ENCODE measurements at places on chromosomes 12 and 14.
A peak's percentile ranks its signal among the peaks of the same experiment; 100 is the strongest.

- no peak for DNase-seq
Measured at GRCh38 chr12:56991319-56992246, 14.8 kb downstream of the ZBTB39 start.

GRCh38 chr12:112374166-112374740 is 8.0 kb downstream of the HECTD4 start:
- DNase-seq = no peak

DNA sequence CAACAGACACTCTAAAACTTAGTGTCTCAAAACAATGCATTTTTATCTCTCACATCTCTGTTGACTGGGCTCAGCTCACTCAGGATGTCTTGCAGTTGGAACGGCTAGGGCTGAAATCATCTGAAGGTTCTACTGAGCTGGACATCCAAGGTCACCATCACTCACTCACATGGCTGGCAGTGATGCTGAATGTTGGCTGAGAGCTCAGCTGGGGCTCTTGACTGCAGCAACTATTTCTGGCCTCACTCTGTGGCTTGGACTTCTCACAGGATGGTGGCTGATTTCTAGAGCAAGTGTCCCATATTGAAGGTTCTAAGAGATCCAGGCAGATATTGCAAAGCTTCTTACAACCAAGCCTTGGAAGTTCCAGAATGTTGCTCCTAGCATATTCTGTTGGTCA is 166.5 kb downstream of the ZFP36L1 start:
- no peak for DNase-seq

- DNase-seq = no peak
Measured at GRCh38 chr12:94831081-94831751, 172.3 kb downstream of the NDUFA12 start.

- DNase-seq = no peak
Measured at GRCh38 chr12:11081987-11082386, 10.1 kb downstream of the TAS2R43 start.

DNA sequence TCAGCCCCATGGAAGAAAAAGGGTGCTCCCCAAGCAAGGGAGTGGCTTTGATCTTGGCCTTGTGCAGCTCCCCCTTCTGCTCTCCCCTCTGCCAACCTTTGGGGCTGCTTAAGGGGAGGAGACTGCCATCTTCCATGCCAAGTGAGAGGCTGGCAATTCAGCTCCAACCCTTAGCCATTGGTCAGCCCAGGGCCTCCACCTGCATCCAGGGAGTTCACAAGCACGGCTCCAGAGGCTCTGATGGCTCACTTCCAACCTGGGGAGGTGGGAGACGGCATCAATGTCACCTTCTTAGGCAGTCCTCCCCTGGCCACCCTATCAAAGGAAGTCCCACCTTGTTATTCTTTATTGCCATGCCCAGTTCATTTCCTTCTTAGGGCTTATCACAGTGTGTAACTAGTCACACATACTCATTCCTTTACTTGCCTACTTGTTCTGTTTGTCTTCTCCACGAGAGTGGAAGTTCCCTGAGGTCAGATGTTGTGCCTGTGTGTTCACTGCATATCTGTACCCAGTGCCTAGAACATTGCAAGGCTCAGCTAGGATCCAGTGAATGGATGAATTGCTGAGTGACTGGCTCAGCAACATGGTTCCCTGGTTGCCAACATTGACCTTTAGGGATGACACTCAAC is 5.0 kb downstream of the HDAC7 start:
- no peak for DNase-seq

DNA sequence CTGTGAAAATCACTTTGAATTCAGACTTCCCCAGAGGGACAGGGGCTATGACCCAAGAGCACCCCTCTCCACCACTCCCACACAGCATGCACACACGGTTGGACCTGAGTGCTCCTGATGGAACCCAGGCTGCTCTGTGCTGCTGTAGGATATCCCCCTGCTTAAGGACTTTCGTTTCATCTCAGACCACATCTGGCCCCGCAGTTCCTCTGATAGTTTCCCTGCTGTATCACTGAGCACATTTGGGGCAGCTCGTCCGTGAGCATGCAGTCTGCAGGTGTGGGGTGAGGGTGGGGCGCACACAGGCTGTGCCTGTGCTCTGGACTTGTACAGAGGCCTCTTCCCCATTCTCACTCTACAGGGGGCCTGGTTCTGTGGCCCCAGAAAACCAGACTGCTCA is 345.2 kb upstream of the FKBP4 start:
- no peak for DNase-seq

GRCh38 chr14:54312166-54312801 is 84.5 kb upstream of the CDKN3 start:
- peak; percentile 41 for DNase-seq

GRCh38 chr12:67909681-67910080 is 79.6 kb upstream of the IFNG-AS1 start:
- no peak for DNase-seq

DNA sequence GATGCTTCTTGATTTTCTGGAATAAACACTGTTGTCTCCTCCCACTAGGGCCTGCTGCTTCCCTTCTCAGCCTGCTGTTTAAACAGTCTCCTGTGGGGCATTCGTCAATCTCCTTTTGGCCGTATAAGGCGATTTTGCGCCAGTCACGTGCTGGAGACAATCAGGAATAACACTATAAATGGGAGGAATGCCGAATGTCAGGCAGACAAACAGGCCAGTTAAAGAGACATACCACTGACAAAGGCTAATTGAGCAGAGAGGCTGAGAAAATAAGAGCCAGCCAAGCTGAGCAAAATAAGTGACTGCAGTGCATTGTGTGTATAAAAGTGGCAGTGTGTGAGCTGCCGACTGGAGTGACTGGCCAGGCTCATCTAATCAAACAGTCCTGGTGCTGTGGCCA is 23.3 kb downstream of the DMAC2L start:
- DNase-seq = no peak

DNA sequence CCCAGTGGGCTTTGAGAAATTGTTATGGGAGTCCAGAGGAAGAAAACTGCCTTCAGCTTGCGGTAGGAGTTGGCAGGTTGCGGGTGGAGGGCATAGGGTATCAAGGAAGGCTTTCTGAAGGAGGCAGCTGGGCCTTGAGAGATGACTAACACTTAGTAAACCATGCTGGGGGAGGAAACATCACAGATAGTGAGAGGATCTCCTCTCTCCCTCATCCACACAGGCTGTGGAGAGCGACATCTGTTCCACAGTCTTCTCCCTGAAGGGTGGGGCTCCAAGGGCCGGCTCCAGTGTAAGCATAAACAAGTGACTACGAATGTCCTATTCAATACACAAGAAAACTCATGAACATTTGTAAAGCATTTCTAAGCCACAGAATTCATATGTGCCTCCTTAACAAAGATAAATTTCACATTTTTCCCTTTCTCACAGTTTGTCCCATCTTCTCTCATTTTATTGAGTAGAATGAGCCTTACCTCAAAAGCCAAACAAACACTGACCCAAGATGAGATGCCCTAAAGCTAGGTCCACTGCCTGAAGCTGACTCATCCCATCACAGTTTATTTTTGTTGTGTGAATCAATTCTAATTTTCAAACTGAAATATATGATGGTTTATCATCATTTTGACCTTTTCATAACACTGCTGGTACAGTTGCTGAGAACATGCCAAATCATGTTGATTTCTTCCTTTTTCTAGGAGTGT is 227.9 kb downstream of the SLC25A21 start:
- DNase-seq = no peak

GRCh38 chr12:96448300-96448699 is 41.1 kb upstream of the CFAP54 start:
- DNase-seq = no peak

GRCh38 chr12:83818881-83819280 is 1093.7 kb downstream of the SLC6A15 start:
- no peak for DNase-seq

DNA sequence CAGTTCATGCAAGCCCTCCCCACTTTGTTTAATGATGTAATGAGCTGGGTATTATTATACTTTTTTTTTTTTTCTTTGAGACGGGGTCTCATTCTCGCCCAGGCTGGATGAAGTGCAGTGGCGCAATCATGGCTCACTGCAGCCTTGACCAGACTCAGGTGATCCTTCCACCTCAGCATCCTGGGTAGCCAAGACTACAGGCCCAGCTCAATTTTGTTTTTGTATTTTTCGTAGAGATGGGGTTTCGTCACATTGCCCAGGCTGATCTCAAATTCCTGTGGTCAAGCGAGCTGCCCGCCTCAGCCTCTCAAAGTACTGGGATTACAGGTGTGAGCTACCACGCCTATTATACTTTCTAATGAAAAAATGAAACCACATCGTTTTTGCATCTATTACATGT is 4.5 kb upstream of the DCAF11 start:
- no peak for DNase-seq

- no peak for DNase-seq
Measured at GRCh38 chr14:100791348-100791735, 34.6 kb upstream of the MEG3 start.

DNA sequence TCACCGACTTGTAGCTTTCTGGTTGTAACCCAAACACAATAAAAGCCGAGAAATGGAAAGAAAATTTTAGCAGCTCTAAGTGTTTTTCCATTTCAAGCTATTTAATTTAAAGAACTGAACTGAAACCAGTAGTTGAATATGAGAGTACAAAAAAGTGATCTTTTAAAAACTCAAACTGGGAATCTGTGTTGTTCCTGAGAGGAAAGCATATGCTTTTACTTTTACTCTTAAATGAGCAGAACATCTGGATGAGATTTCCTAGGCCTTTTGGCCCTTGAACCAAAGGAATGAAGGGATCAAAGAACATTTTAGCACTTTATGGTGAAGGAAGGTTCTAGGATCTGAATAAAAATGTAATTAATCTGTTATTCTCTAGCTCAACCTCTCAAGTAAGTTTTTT is 1.3 kb downstream of the KERA start:
- no peak for DNase-seq

- DNase-seq = no peak
Measured at GRCh38 chr12:25321772-25322171, 71.0 kb upstream of the KRAS start.

- no peak for DNase-seq
Measured at GRCh38 chr12:84408936-84409335, 503.7 kb downstream of the SLC6A15 start.

- no peak for DNase-seq
Measured at GRCh38 chr14:53231171-53231570, 78.0 kb upstream of the DDHD1 start.

- DNase-seq = no peak
Measured at GRCh38 chr12:118336123-118336522, 36.6 kb downstream of the TAOK3 start.

DNA sequence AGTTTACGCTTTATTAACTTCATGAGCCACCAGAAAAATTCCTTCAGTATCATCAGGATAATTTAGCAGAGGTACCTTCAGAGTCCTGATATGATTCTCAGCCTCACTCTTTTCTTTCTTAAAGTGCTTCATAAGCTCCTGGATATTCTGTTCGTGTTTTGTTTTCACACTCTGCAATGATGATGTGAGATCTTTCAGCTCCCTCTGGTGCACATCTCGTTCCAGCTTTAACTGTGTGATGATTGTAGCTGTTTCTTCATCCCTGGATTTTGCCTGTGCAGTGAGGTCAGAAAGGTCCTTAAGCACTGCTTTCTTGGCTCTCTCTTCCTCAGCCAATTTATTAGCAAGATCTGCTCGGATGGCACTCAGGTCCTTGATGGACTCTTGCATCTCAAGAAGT is 156.7 kb downstream of the CEP128 start:
- no peak for DNase-seq

- DNase-seq = no peak
Measured at GRCh38 chr12:46517579-46517962, 145.0 kb upstream of the SLC38A2 start.

DNA sequence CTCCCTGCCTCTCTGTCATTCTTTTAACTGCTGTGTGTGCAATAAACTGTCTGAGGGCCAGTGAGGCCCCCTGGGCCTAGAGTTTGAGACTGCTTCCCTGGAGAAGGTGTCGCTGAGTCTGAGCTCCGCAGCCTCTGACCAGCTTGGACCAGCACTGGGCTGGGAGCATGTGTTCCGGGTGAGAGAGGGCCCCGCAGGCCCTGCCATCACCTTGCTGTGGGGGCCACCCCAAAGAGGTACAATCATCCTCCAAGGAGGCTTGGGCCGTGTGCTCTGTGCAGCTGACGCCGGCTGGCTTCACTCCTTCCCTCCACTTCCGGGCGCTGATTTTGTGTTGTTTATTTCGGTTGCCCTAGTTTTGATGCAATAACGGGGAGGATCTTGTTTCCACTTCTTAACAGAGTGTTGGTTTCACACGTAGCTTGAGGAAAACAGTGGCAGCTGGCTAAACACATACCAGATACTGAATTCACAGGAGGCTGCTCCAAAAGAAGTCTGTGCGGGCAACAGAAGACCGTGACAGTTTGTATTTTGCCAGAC is 121.6 kb downstream of the TMEM132C start:
- no peak for DNase-seq

DNA sequence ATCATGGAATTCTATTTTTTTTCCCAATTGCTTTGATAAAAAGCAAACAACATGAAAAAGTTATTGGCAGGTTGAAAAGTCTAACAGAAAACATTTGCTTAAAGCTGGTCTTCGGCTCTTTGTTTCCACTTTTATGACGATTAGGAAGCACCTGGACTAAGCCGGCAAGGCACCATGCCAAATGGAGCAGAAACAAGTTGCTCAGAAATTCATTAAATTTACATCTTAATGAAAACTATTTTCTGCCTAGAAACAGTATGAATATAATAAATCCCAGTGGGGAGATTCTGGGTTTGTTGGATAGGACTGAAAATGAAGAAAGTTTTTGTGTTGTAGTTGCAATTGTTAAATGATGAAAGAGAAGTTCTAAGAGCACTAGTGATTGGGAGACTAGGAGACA is 51.4 kb upstream of the OR9K2 start:
- DNase-seq = no peak

- no peak for DNase-seq
Measured at GRCh38 chr12:130752692-130753230, 36.7 kb upstream of the RIMBP2 start.

GRCh38 chr12:30458453-30458852 is 237.2 kb downstream of the IPO8 start:
- DNase-seq = no peak

DNA sequence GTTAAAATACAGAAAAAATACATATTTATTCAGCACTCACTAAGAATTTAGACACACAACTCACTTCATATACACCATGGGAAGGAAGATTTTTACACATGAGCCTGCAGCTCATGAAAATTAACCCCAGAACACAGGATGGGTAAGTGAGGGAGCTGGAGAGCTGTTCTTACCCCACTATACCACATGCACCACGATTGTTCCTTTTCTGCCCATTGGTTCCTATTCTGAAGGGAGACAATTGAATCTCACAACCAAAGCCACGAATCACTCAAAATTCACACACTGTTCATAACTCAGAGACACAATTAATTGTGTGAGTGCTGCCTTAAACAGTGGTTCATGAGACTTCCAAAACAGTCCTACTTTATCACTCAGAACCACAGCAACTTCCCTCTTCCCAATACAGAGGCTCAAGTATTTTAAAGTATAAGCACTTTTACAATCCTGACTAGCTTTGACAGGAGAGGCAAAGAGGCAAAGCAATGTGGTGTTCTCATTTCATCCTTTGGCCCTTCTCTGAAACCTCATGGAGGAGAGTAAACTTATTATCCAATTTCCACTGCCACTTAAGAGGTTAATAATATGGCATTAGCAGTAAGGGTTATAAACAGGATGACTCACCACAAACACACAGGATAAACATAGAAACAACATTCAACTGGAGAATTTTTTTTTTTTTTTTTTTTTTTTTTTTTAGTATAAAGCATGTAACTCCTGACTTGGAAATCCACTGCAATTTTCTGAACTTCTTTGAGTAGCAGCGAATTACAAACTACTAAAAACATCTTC is 59.5 kb downstream of the ITPR2 start:
- DNase-seq = no peak

- DNase-seq = no peak
Measured at GRCh38 chr12:47949441-47950341, 13.7 kb upstream of the TMEM106C start.
